ENCODE measurements at places on chromosomes 7 and 10. TPM values are rescaled to one million over a fixed set of nuclear protein-coding genes. Genes with fewer than 3 reads are reported as not detected.

Gene RNLS
- 5.7 TPM for total RNA-seq

- H3K27ac ChIP-seq = no peak overlapping the region
- H3K36me3 ChIP-seq = no peaks in the 10 kb centered on the region
- H3K27me3 ChIP-seq = no peaks in the 10 kb centered on the region
- peaks cover 18% of the 10 kb centered on the region for H3K4me1 ChIP-seq
- DNase-seq = no peak
- H3K4me3 ChIP-seq = no peak overlapping the region
Observed at GRCh38 chr10:95837783-95838182, 70.0 kb upstream of the CC2D2B start.

Gene ITPRID1
- 0.26 TPM for total RNA-seq

GRCh38 chr10:73413108-73413527 lies 740 bp downstream of the ANXA7 start:
- no peaks in the 10 kb centered on the region for H3K27me3 ChIP-seq
- H3K4me1 ChIP-seq = peaks cover 38% of the 10 kb centered on the region
- peak overlapping the region; percentile 97 for H3K27ac ChIP-seq
- H3K36me3 ChIP-seq = no peaks in the 10 kb centered on the region

DNA sequence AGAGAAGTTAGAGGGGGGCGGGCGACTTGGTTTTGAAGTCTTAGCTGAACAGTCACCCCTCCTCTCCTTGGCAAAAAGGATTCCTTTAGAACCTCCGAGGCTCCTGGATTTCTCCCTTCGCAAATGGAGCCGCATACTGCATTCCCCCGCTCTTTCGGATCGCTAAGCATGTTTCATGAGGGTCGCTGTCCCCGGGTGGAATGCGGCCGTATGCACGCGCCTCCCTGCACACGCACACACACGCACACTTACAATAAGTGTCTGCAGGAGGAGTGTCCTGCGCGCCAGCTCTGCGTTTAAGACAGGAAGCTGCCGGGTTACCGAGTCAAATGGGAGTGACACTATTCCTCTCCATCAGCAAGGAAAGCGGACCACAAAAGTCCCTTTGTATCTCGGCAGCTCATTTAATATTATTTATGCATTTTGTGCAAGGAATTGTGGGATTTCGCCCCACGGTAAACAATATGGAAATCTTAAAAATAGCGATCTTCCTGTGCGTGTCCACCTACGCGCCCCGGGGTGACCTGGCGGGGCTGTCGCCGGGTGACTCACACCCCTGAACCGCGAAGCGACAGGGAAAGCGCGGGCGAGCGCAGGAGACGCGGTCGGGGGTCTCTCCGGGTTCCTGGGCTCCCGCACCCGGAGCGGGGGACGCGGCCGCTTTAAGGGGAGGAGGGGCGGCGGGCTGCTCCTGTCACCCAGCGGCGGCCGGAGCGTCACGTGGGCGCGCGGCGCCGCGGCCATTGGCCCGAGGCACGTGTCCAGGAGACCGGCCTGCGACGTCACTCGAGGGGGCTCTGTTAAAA lies 988 bp upstream of the EN2 start:
- peak; percentile 88 for DNase-seq
- H3K36me3 ChIP-seq = no peaks in the 10 kb centered on the region
- peaks cover 1% of the 10 kb centered on the region for H3K27me3 ChIP-seq
- H3K4me1 ChIP-seq = peaks cover 8% of the 10 kb centered on the region

DNA sequence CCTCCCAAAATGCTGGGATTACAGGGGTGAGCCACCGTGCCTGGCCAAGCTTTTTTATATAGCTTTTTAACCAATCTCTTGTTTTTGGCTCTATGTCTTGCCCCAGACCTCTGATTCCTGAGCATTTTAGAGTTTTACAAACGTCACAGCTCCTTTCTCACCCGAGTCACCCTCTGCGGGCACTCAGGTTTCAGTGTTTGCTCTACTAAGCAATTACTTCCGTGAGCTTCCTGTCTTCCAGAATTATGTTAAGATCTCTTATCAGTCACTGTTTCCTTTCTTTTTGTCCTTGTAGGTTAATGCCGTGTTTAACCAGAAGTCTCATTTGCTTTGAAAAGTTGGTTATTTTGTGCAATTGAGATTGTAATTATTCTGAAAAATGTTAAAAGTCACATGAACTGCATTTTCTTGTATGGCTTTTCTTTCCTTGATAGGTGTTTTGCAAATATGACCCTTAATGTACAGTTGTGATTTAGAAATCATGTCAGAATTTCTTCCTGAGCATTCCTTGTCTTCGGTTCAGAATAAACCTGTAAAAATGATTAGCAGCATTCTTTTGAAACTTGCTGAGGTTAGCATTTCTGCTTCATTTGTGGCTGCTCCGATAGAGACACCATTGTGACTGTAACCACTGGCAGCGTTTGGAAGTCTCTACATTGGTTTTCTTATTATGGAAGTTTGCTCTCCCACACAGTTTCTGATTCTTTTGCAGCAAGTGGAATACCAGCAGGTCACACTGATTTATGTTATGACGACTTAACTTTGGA lies 4.5 kb upstream of the HKDC1 start:
- H3K27me3 ChIP-seq = no peaks in the 10 kb centered on the region
- H3K4me3 ChIP-seq = no peak overlapping the region
- peaks cover 39% of the 10 kb centered on the region for H3K4me1 ChIP-seq
- no peak overlapping the region for H3K27ac ChIP-seq
- no peak for DNase-seq

GRCh38 chr7:150784120-150784736 lies 15.9 kb downstream of the TMEM176B start:
- no peaks in the 10 kb centered on the region for H3K36me3 ChIP-seq
- H3K4me1 ChIP-seq = peaks cover 18% of the 10 kb centered on the region
- H3K4me3 ChIP-seq = no peak overlapping the region
- H3K27me3 ChIP-seq = no peaks in the 10 kb centered on the region

Gene SH2D4B
- total RNA-seq = 0.23 TPM

Gene AKR1B15
- total RNA-seq = not detected

DNA sequence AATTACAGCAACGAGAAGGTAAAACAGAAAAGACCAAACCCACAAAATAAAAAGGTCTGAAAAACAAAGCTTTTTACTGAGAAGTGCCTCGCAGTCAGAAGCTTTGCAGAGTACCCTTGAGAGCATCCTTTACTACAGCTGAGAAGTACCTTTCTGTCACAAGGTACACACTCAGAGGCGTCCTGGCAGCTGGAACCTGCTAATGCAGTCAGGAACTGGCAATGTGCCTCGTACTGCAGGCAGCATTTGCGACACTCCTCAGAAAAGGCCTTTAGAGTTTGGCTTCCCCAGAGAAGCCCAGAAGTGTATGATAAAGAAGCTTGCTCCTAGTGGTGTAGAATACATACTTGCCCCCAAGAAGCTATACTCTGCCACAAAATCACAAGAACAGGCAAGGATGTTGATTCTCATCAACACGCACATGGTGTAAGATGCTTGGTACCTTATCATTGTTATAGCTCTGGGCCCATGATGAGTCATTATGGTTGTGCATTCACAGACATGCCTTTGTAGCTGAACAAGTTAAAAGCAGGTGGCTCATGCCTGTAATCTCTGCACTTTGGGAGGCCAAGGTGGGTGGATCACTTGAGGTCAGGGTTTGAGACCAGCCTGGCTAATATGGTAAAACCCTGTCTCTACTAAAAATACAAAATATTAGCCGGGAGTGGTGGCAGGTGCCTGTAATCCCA lies 2.0 kb upstream of the GTPBP4 start:
- 0 out of 2 replicates have a peak, but pooled peaks cover 1% of the 10 kb centered on the region for H3K36me3 ChIP-seq
- H3K27me3 ChIP-seq = no peaks in the 10 kb centered on the region
- H3K4me1 ChIP-seq = peaks cover 60% of the 10 kb centered on the region

GRCh38 chr7:26307791-26308190 lies 16.1 kb downstream of the SNX10 start:
- no peak overlapping the region for H3K4me3 ChIP-seq
- no peak overlapping the region for H3K27ac ChIP-seq
- no peaks in the 10 kb centered on the region for H3K27me3 ChIP-seq
- no peak for DNase-seq
- no peaks in the 10 kb centered on the region for H3K4me1 ChIP-seq
- no peaks in the 10 kb centered on the region for H3K36me3 ChIP-seq

DNA sequence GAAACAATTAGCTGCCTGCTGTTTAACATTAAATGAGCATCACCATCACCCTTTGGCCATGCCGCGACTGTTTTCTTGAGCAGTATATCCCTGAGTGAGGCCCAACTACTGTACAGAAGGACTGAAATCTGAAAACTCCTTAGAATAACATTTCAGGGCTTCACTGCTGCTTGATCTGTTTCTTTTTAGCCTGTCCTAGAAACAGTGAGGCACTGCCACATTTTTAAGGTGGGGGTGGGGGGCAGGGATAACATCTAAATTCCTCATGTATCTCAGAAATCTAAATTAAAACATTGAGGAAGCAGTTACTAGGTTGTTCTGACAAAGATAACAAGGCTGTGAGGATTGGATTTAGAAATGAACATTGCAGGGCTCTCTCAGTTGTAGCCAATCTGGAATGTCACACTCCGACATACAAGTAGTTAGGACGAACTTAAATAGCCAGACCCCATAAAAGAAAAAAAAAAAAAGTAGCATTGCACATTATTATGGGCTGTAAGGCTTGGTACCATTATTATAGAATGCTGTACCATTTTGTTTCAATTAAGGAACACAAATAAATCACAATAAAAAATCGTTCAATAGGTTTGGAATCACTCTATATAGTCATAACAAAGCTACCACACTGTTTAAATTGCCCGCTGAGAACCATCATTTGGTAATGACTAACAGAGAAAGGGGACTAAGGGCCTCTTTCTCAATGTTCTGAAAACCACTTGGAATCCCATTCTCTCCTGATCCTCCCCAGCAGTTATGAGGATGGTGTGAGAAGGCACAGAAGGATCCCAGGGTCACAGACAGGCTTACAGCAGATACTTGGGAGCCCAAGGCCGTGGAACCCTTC lies 256.1 kb downstream of the INHBA start:
- DNase-seq = no peak
- no peaks in the 10 kb centered on the region for H3K36me3 ChIP-seq
- H3K27me3 ChIP-seq = no peaks in the 10 kb centered on the region

GRCh38 chr10:47451998-47452494 lies 31.9 kb downstream of the ANXA8 start:
- H3K27me3 ChIP-seq = no peaks in the 10 kb centered on the region
- H3K27ac ChIP-seq = no peak overlapping the region
- no peak overlapping the region for H3K4me3 ChIP-seq

DNA sequence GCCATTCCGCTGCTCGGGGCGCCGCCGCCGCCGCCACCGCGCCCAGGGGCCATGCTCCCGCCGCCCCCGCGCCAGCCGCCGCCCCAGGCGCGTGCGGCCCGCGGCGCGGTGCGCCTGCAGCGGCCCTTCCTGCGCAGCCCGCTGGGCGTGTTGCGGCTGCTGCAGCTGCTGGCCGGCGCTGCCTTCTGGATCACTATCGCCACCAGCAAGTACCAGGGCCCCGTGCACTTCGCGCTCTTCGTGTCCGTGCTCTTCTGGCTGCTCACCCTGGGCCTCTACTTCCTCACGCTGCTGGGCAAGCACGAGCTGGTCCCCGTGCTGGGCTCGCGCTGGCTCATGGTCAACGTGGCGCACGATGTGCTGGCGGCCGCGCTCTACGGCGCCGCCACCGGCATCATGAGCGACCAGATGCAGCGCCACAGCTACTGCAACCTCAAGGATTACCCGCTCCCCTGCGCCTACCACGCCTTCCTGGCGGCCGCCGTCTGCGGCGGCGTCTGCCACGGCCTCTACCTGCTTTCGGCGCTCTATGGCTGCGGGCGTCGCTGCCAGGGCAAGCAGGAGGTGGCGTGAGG lies 383 bp downstream of the MARVELD1 start:
- peak; percentile 81 for DNase-seq
- H3K27ac ChIP-seq = peak overlapping the region; percentile 91
- H3K4me1 ChIP-seq = peaks cover 22% of the 10 kb centered on the region
- H3K4me3 ChIP-seq = peak overlapping the region; percentile 89

DNA sequence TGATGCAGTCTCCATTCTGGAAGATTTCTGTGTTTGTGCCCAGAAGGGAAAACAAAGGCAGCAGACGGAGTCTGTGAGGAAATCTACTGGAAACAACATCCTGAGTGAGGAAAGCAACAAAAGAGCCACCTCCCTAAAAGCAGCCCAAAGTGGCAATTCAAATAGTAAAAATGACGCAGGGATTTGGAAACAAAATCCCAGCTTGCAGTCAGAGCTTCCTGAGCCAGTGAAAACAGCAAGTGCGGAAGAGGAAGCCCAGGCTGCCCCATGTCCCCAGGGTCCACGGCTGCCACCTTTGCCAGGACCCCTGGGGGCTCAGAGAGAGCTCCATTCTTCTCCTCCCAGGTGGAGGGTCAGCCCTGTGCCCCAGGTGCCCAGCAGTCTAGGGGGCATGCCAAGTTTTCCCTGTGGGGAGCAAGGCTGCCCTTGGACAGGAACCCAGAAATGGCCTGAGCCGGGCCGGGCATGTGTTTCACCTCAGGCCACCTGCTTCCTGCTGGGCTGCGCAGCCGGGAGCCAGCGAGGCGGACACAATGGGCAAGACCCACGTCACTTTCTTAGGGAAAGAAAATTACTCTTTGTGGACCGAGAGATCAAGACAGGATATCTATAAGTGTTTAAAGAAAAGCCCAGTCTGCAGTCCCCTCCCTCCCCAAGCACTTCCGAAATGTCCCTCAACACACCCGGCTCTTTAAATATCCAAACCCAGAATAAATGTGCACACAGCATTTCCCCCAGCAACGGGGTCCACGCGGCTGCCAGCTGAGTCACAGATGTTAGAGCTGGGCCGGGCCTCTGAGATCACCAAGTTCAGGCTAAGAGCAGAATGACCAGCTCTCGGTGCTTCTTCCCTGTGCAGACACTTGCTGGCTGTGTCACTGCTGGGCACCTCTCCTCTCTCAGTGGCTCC lies 231.1 kb downstream of the ARHGAP12 start:
- H3K36me3 ChIP-seq = no peaks in the 10 kb centered on the region
- H3K4me1 ChIP-seq = no peaks in the 10 kb centered on the region
- no peak overlapping the region for H3K27ac ChIP-seq

Gene VSTM4
- not detected for total RNA-seq

Gene C10orf67
- not detected for total RNA-seq

GRCh38 chr10:49519717-49520116 lies 19.2 kb downstream of the ERCC6 start:
- H3K4me3 ChIP-seq = no peak overlapping the region
- DNase-seq = no peak
- H3K27ac ChIP-seq = no peak overlapping the region
- H3K36me3 ChIP-seq = peaks cover 7% of the 10 kb centered on the region

GRCh38 chr10:68333440-68334431 lies 1.0 kb upstream of the PBLD start:
- peak overlapping the region; percentile 100 for H3K27ac ChIP-seq
- 0 out of 2 replicates have a peak, but pooled peaks cover 2% of the 10 kb centered on the region for H3K36me3 ChIP-seq
- DNase-seq = no peak
- peak overlapping the region; percentile 68 for H3K4me3 ChIP-seq
- peaks cover 25% of the 10 kb centered on the region for H3K4me1 ChIP-seq
- H3K27me3 ChIP-seq = no peaks in the 10 kb centered on the region

DNA sequence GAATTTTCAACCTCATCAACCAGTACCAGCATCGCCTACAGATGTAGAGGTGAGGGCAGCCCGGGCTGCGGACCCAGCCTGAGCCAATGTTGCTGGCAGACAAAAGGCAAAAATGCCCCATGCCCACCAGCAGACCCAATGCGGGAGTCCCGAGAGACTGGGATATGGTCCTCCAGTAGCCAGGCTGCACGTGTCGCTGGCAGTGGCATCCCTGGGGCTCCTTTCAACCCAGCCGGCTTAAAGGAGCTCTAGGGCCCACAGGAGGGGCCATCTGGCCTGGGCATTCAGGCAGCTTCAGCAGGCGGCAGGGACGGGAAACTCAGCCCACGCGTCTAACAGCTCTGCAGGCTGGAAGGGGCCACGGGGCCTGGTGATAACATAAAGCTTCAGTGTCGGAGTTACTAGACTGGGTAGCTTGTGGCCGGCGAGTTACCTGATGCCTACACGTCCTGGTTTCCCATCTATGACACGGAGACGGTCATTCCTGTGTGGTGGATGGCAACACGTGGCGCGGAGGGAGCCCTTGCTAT lies 70.7 kb downstream of the PROSER2 start:
- no peak overlapping the region for H3K27ac ChIP-seq
- no peak overlapping the region for H3K4me3 ChIP-seq
- H3K36me3 ChIP-seq = no peaks in the 10 kb centered on the region
- H3K4me1 ChIP-seq = peaks cover 19% of the 10 kb centered on the region
- no peaks in the 10 kb centered on the region for H3K27me3 ChIP-seq

Gene EN2
- total RNA-seq = 1.1 TPM
